ENCODE measurements at places on chromosomes 1 and 21.

DNA sequence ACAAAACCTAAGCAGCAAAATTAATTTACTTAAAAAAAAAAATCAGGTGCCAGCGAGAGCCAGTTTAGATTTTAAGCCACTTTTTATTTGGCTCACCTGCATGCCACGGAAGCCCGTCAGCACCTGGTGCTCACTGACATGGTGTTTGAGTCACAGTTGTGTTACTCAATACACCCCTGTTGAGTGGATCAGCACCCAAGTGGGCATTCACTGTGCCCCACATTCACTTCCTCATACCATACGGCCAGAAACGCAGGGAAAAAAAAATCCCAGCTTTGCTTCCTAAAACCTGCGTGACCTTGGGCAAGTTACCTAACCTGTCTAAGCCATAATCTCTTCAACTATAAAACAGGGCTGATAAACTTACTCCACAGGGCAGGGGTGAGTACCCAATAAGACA is 42.8 kb upstream of the SIM2 start:
- DNase-seq: no peak

GRCh38 chr1:158035976-158036583 is 42.6 kb downstream of the KIRREL1 start:
- DNase-seq: no peak

- DNase-seq: no peak
Observed at GRCh38 chr21:25551569-25551968, 55.7 kb downstream of the MRPL39 start.

DNA sequence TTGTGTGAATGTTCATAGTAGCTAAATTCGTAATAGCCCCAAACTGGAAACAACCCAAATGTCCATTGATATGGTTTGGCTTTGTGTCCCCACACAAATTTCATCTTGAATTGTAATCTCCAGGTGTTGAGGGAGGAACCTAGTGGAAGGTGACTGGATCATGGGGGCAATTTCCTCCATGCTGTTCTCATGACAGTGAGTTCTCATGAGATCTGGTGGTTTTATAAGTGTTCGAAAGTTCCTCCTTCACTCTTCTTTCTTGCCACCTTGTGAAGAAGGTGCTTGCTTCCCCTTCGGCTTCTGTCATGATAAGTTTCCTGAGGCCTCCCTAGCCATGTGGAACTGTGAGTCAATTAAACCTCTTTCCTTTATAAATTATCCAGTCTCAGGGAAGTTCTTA is 11.3 kb downstream of the UBE2G2 start:
- DNase-seq: no peak

- DNase-seq: no peak
Observed at GRCh38 chr1:169107603-169108208, 1.2 kb downstream of the ATP1B1 start.

GRCh38 chr1:63612564-63612963 is 19.4 kb downstream of the PGM1 start:
- no peak for DNase-seq

DNA sequence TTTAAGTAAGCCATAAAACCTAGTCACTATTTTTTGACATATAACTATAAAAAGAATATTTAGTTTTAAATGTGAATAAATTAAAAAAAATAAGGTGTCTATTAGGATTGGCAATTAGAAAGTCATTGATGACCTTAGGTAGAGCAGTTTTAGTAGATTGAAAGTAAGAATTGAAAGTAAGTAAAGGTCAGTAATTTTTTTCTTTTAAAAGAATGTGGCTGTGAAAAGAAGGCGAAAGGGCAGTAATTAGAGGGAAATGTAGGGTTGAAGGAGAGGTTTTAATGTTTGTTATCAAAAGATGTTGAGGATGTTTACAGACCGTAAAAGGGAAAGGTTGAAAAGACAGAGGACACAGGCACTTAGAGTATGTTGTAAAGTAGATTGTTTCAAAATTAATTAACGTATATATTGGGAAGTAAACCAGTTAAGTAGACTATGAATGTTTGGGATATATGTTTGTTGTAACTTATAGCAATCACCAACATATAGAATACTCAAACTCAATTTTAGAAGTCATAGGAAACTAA is 41.0 kb downstream of the ZFYVE9 start:
- DNase-seq: no peak

DNA sequence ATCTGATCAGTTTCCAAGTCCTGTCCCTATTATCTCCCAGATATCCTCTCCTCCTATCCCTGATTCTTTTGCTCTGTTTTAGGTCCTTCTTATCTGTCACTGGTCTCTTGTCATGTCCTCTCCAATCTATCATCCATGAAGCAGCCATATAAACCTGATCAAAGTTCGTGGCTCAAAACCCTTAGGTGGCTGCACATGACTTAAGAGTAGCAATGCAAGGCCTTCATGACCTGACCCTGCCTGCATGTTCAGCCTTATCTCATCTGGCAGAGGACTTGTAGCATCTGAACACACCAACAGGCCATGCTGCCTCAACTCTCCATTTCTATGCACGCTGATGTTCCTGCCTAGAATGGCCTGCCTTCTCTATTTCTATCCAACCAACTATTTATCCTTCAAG is 65.2 kb downstream of the NOS1AP start:
- no peak for DNase-seq

- no peak for DNase-seq
Observed at GRCh38 chr1:99843760-99844159, 6.4 kb upstream of the AGL start.

GRCh38 chr1:115680730-115681111 is 39.0 kb downstream of the VANGL1 start:
- DNase-seq: no peak

DNA sequence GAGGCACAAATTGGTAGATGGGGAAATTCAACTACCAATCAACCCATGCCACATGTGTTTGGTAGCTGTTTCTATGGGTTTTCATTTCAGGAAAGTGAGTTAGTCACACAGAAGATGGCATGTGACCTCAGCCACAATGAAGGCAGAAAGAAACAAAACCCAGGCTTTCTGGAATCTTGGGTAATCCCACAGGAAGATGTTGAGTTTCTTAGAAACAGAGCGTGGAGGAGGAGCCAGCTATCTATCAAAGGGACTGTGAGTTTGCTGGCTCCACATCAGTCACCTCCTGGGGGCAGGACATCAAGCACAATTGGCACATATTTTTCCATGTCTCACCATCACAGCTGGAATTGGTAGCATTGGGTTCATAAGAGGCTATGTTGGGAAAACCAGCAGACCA is 188.9 kb upstream of the PLXNA2 start:
- DNase-seq: no peak

- DNase-seq: peak; percentile 73
Observed at GRCh38 chr1:22806584-22806983, 95.9 kb downstream of the EPHB2 start.

- no peak for DNase-seq
Observed at GRCh38 chr1:89721351-89721750, 88.4 kb downstream of the LRRC8C start.

GRCh38 chr1:221294242-221294641 is 415.0 kb downstream of the HLX start:
- no peak for DNase-seq

DNA sequence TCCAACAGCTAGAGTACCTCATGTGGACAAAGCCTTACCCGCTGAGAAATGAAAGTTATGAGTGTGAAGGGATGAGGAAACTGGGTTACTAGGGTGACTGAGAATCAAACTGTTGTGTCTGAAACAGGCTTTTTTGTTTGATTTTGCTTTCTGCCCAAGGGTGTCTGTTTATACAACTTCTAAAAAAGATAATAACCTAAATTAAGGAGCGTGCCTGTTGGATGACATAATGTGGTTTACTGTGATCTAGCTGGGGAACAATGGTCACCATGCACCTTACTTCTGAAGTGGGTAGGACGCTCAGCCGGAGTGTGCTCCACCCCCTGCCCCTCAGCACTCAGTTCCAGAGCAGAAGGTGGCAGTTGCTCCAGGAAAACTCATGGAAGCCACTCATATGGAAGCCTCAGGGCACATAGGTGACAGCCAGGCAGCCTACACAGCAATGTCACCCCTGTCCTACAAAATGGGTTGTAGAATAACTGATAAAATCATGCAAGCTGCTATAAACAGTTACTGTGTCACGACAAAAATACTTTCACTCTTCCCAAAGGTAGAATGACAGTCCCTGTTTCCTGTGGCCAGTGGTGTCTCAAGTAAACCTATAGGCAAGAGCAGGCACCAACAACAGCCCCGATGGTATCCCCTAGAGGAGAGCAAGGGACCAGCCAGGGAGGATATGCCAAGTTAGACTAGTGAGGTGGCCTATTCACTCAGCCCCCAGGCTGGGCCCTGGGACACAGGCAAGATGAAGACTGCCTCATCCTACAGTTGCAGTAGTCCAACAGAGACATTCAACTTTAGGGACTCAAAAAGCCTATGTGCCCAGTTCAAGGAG is 29.3 kb downstream of the SIPA1L2 start:
- peak; percentile 39 for DNase-seq

GRCh38 chr1:56915960-56916359 is 49.9 kb downstream of the C8B start:
- DNase-seq: peak; percentile 23

- no peak for DNase-seq
Observed at GRCh38 chr1:6580593-6581409, 1.0 kb downstream of the ZBTB48 start.

DNA sequence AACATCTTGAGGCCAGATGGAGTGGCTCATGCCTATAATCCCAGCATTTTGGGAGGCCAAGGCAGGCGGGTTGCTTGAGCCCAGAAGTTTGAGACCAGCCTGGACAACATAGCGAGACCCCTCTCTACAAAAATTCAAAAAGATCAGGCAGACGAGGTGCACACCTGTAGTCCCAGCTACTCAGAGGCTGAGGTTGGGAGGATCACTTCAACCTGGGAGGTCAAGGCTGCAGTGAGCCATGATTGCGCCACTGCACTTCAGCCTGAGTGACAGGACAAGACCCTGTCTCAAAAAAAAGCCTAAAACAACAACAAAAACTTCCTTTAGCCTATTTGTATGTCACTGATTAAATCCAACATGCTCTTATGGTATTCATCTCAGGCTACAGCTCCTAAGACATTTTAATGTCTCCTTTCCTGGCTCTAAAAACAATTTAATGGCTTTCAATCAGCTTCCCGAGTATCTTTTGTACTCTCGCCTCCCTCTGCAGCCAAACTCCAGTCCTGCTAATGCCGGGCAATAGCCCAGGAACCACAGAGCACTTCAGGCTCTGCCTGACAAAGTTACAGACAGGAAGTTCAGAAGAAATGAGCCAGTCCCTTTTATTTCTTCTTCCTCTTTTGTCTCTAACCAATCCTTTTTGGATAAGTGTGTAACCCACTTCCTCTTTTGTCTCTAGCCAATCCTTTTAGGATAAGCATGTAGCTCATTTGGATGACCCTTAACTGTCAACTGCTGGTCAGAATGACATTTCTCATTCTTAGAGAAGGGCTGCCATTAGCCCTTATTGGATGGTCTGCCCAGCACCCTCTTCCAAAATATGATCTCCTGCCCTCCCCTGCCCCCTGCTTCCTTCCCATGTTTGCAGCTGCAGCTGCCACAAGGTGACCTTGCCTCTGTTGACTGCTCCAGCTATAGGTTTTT is 6.6 kb upstream of the DOP1B start:
- no peak for DNase-seq

- no peak for DNase-seq
Observed at GRCh38 chr1:4265836-4266235, 365.8 kb upstream of the C1orf174 start.

DNA sequence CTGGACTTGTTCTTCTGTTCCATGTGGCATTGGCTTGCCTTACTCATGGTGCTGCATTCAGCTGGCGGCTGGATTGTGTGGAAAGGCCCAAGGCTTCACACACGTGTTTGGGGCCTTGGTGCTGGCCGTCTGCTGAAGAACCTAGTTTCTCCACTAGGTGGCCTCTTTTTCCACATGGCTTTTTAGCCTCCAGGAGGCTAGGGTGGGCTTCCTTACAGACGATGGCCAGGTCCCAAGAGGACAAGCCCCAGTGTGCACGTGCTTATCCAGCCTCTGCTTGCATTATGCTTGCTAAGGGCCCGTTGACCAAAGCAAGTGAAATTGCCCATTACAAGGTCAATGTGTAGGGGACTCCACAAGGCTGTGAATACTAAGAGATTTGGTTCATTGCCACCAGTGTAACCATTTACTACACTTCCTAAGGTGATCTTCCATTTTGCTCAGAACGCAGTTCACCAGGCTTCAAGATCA is 47.5 kb upstream of the FOXO6 start:
- no peak for DNase-seq

- peak; percentile 13 for DNase-seq
Observed at GRCh38 chr1:34532113-34532512, 222.7 kb upstream of the GJB5 start.

DNA sequence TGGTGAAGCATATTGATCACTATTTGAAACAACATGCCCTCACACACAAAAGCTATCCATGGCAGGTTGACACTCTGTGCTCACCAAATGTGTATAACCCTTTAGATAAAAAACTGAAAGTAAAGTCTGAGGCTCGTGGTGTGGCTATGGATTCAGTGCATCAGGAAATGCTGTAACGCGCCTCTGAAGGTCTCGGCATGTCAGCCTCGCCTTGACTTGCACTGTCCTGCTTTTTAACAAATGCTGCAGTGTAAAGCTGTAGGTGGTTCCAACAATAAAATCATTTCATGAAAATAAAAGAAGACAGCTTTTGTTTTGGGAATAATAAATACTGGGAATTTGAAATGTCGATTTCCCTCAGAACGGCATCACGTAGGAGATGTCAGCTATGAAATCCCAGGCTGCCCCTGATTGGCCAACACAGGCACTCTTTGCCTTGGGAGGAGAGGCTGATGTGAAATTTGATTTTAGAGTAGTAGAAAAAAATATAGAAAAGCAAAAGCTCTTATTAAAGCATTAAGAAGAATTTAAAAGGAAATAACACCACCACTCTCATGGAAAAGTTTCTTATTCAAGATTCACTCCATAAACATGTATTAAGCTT is 168.2 kb downstream of the DSCAM start:
- no peak for DNase-seq

- DNase-seq: no peak
Observed at GRCh38 chr1:70874818-70875217, 172.8 kb downstream of the PTGER3 start.

DNA sequence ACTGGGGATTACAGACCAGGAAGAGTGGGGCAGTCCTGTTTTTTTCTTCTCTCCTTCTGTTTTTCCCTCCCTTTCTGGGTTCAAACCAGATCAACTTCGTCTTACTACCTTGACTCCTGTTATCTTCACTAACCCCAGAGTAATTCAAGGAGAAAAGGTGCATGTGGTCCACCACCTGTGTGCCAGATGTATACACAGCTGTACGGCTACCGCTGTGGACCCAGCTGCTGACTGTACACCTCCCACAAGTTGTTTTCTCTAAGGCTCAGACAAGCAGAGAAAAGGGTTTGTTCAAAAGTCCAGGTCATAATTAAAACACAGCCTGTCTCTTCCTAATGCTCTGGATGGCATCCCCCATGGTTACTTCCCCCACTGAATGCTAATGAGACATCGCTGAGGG is 102.1 kb downstream of the LMX1A start:
- DNase-seq: no peak

DNA sequence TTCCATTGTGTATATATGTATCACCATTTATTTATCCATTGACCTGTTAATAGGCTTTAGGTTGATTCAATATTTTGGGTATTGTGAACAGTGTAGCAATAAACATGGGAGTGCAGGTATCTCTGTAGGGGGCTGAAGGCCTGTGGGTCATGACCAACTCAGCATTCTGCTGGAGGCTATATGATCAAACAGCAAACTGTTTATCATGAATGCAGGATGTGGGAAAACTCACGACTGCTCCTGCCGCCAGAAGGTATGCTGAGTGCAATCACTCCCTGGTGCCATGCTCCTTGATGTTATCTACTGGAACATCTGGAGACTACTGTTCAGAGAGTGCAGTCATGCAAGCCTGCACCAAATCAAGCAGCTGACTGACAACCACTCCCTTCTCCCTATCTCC is 275.2 kb downstream of the COL11A1 start:
- no peak for DNase-seq

Measured in NCI-H345 (cell line).